ENCODE measurements at places on chromosomes 16 and 17. TPM values are rescaled to one million over a fixed set of nuclear protein-coding genes. Genes with fewer than 3 reads are reported as not detected.
A peak's percentile ranks its signal among the peaks of the same experiment; 100 is the strongest.

DNA sequence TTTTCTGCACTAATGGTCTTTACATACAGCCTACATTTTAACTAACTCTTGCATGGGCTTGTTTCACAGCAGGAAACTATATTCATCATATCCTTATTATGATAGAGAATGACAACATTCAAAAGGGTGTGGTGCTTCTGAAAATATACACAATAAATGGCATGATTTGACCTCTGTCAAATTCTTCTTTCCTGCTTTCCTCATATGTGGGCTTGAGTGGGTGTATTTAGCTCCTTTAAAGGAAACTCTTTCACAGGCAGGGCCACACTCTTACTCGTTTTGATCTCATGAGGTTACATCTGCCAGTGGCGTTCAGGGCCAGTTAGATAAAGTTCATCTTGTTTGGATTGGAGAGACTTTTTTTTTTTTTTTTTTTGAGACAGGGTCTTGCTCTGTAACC, 6.1 kb downstream of the SLC35G3 start:
- no peak for DNase-seq

- DNase-seq, result no peak
Observed at GRCh38 chr17:27613433-27613832, 17.6 kb upstream of the LGALS9 start.

- no peak for DNase-seq
Observed at GRCh38 chr17:34675143-34675542, 95.8 kb downstream of the TMEM132E start.

DNA sequence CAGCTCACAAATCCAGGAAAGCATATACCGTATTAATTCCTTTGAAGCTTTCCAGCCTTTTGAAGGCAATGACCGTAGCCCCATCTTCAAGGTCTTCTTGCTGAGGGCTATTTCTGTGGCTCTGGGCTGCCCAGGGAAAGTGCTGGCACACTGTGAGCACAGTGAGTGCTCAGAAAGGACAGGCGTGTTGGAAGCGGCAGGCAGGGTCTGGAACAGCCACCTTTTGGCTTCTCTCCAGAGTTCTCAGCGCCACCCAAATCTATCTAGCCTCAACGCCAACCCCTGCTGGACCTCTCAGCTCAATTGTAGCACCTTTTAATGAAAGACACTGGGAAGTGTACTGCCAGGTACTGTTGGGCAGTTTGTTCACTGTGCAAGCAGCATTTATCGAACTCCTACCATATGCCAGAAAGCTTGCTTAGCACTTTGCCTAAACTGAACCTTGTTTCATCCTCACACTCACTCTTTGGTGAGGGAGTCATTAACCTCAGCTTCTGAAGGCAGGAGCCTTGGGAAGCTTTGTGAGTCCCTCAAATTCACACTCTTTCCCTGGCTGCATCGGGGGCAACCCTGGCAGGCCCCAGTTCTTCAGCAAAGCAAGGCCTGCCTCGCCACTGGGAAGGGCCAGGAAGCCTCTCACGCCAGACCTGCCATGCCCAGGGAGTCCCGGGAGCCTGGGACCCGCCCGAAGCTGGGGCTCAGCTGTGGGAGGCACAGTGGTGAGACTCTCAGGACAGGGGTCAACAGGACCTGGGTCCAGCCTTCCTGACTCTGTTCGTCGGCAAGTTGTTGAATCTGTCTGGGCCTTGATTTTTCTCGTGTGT, 13.5 kb upstream of the CIBAR2 start:
- peak; percentile 70 for DNase-seq

DNA sequence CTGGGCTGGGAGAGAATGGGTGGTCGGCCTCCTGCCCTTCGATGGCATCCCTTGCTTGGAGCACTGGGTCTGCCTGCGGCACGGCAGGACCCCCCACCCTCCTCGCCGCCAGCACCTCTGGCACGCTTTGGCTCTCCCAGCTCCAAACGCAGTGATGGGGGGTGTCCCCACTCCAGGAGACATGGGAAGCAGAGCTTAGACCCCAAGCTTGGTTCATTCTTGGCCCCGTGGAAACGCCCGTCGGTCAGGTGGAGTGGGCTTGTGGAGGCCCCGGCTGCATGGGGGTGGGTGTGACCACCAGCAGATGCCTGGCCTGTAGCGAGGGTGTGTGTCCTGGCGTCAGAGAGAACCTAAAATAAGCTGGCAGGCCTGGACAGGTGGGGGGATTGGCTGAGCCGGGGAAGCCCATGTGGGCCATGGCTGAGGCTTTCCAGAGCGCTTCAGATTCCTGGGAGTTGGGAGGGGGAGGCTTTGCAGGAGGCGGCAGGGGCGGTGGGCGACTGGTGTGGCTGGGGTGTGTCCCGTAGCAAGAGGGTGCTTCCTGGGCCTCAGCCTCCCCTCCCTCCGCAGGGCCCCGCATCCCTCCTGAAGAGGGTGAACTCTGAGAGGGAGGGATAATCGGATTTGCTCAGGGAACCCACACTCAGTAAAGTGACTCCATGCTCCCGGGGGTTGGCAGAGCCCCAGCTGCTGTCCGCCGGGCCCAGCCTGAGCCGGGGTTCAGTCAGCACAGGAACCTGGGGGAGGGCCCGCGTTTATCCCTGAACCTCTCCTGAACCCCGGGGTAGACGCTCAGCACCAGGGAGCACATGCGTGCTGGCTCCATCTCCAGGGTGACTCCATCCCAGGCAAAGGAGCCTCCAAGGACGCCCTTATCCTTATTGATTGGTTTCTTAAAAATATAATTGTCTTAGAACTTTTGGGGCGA, 3.4 kb downstream of the CACNA1H start:
- no peak for DNase-seq

GRCh38 chr17:79036181-79036580, 12.2 kb downstream of the C1QTNF1 start:
- DNase-seq, result no peak

GRCh38 chr17:27576477-27577083, 54.4 kb upstream of the LGALS9 start:
- no peak for DNase-seq

DNA sequence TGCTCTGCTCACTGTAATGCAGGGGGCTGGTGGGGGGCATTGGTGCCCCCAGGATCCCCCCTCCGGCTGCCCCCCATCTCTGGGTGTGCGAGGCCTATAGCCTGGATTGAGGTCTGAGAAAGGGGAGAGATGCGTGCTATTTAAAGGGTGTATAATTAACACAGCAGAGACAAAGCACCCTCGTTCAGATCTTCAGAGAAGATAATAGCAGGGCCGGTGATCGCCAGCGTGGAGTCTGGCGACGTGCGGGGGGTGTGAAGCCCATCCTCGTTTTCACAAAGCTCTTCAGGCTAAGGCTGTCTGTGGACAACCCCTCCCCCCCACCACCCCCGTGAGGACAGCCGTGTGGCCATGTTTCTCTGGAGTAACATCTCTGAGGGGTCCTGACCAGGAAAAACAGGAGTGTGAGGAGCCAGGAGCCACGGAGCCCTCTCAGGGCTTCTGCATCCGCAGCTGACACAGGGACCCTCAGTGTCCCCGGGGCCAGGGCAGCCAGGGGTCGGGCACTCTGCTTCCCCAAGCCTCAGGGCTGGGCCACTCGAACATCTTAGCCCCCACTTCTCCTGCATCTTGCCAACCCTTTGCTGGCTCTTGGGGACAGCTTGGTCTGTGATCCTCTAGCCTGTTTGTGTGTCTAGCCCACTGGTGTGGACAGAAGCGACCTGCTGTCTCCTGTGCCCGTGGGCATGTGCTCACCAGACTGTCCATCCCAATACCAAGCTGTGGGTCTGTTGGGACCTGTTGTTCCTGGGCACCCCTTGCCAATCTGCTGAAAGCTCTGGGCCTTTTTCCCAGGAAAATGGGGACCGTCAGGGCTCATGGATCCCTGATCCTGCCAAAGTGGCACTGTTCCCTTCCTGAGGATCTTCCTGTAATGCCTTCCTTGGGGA, 58.9 kb downstream of the BAIAP2 start:
- no peak for DNase-seq

DNA sequence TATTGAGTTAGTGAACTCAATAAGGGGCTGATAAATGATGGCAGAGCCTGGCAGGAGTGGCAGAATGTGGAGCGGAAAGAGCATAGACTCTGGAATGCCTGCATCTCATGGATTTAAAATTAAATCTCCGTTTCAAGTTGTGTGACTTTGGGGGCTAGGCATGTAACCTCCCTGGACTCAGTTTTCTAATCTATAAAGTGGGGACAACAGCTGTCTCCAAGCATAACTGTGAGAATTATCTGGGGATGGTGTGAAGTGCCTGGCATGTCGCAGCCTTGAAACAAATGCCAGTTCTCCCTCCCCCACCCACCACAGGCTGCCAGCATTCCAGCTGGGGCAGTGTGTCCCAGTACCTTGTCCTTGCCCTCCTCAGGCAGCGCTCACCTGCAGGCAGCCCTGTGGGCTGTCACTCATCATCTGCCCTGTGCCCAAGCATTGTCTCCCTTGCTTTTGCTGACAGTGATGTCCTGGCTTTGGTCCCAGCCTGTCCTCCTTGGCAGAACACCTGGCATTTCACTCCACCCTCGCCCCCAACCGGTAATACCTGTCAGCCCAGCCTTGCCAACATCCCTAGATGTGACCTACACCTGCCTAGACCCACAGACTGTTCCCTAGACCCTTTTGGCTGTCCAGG, 129.6 kb downstream of the MRM1 start:
- no peak for DNase-seq

DNA sequence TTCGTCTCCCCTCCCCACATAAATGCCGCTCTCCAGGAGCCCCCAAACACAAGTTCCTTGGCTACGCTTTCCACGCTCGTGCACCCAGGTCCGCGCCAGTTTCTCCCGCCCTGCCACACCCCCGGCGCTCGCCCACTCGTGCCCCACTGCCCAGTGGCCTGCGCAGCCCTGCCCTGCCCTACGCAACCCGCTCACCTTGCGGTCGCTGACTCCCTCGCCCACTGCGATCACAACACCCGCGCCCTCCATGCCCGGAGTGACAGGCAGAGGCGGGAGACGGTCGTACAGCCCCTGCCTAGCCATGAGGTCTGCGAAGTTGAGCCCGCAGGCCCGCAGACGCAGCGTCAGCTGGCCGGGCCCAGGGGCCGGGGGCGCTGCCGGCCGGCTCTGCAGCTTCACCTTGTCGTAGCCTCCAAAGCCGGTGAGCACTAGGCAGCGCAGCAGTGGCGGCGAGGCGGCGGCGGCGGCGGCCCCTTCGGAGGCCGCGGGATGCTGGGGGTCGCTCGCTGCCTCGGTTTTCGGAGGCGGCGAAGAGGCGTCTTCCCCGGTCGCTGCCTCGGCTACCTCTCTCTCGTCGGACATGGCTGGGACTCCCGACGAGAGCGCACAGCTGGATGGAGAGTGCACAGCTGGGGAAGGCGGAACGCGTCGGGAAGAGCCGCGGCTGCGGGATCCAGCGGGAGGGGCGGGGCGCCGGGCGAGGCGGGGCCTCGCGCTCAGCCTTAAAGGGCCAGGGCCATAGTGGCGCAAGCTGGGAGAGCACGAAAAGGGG, at the start of gene VAT1:
Gene VAT1 (minus strand): TSS at position 645 of the 772 bp plus-strand sequence. CDS start 63 bp downstream, at position 582.
- DNase-seq, result peak; percentile 87

GRCh38 chr16:49009204-49009603, 272.4 kb downstream of the CBLN1 start:
- no peak for DNase-seq

GRCh38 chr16:51453251-51453650, 302.2 kb upstream of the SALL1 start:
- no peak for DNase-seq

GRCh38 chr17:55340176-55340575, 75.4 kb downstream of the HLF start:
- DNase-seq, result no peak

DNA sequence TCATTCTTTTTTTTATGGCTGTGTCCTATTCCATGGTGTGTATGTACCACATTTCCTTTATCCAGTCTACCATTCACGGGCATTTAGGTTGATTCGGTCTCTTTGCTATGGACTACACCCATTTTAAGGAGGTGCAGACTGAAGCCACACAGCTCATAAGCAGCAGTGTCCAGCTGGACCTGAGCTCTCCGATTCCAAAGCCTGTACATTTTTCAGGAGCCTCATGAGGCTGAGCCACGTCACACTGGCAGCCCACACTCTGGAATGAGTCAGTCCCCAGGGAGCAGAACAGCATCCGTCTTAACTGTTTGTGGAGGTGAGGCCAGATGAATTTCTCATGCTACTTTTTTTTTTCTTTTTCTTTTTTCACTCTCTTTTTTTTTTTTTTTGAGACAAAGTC, 116.1 kb downstream of the C16orf95 start:
- peak; percentile 74 for DNase-seq

DNA sequence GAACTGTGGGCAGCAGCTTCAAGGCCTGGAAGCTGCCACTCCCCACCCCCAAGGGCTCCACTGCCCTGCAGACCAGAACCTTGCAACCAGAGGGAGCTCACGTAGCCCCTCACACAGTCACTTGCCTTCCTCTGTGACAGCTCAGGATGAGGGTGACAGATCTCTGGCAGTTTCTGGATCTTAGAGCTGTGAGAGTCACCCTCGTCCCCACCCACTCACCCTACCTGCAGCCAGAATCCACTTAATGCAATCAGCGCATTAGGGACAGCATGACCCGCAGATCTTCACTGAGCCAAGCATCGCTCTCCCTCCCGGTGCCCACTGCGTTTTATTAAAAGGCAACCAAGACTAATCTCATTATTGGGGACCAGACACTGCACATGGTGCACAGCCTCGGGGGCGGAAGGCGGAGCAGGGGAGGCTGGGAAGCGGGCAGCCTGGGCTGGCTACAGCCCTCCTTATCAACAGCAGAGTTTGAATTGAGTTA, 3.5 kb downstream of the CYB561 start:
- no peak for DNase-seq

DNA sequence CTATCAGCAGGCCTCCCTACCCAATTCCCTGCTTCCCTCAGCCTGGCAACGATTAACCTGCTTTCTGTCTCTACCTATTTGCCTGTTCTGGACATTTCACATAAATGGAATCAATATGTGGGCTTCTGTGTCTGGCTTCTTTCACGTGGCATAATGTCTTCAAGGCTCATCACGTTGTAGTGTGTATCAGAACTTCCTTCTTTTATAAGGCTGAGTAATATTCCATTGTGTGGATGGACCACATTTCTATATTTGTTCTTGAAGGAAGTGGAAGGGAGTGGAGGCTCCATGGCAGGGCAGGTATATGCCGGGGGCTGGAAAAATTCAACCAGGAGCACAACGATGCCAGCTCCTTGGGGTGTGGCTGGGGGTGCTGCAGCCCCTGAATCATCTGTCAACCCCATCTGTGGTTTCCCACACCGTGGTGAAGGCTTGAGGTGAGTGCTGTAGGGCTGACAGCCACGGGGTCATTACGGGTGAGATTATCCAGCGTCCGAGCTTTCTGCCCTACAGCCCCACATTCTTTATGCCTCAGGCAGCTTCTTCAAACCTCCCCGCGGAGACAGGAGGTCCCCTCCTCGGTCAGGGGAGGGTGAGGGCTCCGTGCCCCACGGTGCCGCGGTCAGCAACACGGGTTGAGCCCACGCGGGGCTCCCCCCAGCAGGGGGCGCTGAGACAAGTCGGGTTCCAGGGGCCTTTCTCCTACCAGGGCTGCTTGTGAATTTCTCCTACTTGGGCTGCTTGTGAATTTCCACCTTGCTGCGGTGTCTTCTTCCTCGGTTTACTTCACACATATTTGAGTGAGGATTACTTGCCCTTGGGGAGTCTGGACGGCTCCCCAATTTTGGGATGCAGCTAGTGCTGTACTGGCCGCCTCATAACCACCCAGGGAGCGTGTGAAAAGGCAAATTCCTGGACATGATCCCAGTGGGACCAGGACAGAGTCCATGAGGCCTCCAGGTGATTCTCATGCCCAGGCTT, 18.3 kb upstream of the WFIKKN2 start:
- peak; percentile 67 for DNase-seq

- DNase-seq, result no peak
Observed at GRCh38 chr17:18241229-18241871, 15.9 kb downstream of the LLGL1 start.

IKZF3 gene
- 1.7 TPM for total RNA-seq

CCL16 gene
- 0.27 TPM for total RNA-seq

ABCA8 gene
- 80.6 TPM for total RNA-seq

GRIN2C gene
- 38.8 TPM for total RNA-seq

NAA60 gene
- total RNA-seq, result 38.2 TPM

SLC5A10 gene
- total RNA-seq, result 0.27 TPM

TEKT5 gene
- not detected for total RNA-seq

NPIPB8 gene
- total RNA-seq, result 0.73 TPM

TERB1 gene
- total RNA-seq, result not detected
